Activated naive CD4-positive, alpha-beta T cell (primary cell): ENCODE measurements at places on chromosomes 1 and 21.

GRCh38 chr1:170863621-170864020 lies 71.7 kb upstream of the MROH9 start:
- DNase-seq: no peak

GRCh38 chr1:107600607-107601160 lies 364.3 kb downstream of the VAV3 start:
- no peak for DNase-seq

DNA sequence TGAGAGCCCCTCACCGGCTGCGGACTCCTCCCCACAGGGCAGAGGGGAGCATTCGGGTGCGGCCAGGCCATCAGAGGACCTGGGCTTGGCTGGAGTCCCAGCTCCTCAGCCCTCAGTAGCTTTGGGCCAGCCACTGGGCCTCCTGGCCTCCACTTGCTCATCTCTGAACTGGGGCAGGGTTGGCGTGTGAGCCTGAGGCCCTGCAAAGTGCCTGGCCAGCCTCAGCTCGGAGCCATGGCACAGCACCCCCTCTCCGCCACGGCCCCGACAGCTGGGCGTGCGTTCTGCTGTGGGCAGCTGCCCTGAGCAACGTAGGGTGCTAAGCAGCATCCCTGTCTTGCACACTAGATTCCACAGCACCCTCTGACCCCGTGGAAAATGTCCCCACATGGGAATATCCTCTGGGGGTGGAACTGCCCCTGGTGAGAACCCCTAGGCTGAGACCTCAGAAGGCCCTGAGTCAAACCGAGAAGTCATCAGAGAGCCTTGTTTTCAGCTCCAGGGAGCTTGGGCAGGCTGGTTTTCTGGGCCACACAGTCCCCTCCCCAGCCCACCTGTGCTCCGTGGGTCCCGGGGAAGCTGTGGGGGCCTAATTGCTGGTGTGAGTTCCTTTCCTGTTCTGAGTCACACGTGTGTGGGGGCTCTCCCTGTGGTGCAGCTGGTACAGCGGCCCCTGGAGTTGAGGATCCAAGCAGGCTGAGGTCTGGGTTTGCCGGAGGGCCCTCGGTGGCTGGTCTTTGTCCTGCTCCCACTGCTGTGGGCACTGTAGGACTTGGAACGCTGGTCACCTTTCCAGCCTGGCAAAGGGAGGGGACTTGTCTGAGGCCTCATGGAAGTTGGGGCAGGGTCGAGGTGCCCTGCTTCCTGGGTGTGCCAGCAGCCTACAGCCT lies 24.5 kb downstream of the TP73 start:
- DNase-seq: no peak

DNA sequence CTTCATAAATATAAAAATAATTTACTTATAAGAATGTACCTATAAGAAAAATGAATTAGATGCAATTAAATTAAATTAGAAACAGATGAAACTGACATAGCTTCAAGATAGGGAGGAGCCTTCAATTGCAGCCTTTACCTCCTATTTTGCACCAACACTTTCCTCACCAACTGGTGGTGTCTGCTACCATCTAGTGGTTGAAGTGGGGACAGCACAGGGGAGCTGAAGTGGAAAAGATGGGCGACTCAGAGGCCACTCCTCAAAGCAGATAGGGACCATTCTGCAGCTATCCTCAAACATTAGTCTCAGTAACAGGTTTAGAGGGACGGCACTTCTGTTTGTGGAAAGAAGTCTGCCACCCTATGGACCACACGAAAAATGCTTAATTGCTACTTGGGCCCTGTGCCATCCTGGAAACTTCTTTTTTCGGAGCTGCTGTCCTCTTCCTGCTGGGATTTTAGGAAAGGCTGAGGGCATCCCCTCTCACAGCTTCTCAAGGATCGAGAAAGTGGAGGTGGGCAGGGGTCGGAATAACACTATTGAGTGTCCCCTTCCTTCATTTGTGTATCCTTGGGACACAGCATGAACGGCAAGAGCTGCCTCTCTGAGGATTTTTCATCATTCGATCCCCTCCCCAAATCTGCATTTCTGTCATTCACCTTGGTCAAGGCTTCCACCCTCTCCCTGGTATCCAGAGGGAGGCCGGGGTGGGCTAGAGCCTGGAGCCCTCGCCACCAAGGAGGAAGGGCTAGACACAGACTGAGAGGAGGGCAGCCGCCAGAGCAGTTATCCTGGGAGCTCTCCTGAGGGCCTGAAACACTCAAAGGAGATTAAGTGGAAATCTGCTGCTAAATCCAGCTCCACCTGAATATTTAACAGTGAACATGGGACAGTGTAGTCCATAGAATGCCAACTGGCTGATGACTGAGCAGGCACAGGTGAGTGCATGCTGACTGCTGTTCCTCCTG lies 9.6 kb downstream of the PROK1 start:
- DNase-seq: peak; percentile 53

DNA sequence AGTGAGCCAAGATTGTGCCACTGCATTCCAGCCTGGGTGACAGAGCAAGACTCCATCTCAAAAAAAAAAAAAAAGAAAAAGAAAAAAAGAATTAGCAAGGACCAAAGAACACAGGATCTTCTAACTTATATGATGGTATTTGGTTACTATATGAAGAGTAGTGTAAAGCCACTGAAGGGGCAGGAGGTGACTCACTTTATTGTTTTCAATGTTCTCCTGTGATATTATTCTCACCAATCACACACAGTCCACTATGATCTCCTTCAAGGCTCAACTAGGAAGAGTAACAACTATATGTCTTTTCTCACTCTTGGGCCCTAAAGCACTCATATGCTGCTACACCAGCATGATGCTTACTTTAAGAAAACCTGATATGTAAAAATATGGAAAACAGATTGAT lies 26.7 kb downstream of the RC3H1 start:
- DNase-seq: no peak

DNA sequence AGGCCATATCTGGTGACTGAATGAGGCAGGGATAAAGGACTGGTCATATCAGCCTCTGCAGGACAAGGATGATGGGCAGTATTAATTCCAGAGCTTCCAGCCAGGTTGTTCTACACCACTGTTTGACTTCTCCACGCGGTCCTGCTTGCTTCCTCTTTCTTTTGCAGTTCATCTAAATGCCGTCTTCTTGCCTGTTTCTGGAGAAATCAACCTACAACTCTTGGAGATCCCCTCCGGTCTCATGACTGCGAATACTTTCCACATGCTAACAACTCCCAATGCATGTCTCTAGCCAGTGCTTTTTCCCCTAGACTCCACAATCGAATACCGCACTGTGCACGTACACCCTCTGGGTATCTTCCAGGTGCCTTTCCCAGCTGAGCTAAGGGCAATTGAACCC lies 14.1 kb upstream of the TIAM1 start:
- no peak for DNase-seq

DNA sequence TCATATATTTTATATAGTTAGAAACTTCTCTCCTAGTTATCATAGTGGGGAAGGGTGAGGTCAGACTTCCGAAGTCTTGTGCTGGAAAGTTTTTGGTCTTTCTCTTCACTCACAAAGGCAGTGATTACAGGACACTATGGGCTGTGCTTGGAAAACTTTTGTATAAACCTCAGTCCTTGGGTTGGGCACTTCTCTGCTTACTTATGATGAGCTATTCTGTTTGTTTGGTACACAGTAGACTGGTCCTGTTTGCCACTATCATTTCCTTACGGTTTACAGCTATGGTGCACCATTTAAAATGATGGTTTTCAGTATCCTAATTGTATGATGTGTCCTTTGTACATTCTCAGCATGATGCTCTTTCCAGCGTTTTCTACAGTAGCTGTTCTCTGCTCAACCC lies 75.5 kb downstream of the MAP3K7CL start:
- no peak for DNase-seq

DNA sequence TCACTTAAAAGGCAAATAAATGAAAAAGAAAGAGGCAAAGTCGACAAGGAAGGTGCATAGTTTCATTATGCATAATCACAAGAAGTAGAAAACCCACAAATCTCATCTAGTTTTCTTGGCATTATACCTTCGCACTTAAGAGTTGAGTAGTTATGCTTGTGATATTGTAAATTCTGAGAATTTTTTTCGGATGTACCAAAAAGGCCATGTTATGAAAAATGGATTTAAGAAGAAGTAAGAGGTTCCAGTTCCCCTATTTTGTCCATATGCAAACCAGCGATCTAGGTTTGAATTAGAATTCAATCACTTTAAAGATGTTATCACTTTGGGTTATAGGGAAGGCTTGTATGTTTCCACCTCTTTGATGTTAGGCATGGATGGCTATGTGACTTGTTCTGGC lies 7.9 kb upstream of the ERICH3 start:
- DNase-seq: no peak

DNA sequence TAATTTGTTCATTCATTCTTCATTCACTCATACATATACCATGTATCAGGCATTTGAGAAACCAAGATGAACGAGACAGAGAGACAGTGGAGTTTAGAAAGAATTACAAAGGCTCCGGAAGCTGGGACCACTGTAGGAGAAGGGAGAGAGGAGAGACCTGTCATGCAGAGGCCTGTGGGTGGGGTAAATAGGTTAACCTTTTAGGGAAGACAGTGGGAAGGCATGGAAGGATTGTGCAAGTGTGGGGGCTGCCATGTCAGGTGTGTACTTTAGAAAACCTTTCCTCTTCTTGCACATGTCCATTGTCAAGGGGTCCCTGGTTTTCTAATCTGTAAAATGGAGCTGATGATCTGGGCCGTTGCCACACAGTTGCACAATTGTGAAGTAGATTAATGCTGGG lies 44.2 kb upstream of the POU3F1 start:
- no peak for DNase-seq
